CD4-positive, alpha-beta T cell treated with Interleukin-2 at 100 ng/mL for 4 hours (primary cell): ENCODE measurements at places on chromosomes 1 and 21.

DNA sequence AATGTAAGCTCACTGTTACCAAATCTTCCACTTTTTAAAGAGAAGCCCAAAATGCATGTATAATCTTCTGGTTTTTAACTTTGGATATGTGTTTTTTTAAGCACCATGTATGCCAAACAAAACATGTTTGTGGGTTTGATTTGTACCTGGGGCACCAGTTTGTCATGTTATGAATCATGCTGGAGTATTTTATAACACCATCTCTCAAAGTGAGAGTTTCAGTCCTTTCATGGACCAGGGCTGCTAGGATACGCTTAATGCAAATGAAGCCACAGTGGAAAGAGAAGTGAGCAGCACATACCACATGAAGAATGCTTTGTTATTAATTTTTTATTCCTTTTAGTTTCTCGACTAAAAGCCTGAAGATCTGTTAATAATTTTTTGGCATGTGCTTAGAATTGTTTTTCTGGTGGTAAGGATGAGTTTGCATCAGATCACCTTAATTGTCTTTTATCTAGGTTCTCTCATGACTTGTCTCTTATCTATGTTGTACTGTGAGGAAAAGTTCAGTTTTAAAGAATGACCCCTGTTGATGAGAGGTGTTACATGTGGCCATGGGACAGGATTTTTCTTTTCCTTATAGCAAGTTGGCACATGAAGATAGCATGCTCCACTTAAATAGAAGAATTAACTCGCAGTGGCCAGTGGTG is 2.0 kb upstream of the RABGAP1L start:
- DNase-seq = peak; percentile 49

DNA sequence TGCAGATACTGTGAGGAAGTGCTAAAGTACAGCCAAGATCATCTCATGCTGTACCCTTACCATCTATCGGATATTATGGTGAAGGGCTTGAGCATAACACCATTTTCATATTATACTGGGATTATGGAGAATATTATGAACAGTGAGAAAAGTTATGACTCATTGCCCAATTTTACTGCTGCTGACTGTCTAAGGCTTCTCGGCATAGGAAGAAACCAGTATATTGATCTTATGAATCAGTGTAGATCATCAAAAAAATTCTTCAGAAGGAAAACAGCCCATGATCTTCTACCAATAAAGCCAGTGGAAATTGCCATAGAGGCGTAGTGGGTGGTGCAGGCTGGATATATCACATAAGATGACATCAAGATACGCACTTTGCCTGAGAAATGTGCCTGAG is 47.7 kb downstream of the PPIAL4G start:
- no peak for DNase-seq

DNA sequence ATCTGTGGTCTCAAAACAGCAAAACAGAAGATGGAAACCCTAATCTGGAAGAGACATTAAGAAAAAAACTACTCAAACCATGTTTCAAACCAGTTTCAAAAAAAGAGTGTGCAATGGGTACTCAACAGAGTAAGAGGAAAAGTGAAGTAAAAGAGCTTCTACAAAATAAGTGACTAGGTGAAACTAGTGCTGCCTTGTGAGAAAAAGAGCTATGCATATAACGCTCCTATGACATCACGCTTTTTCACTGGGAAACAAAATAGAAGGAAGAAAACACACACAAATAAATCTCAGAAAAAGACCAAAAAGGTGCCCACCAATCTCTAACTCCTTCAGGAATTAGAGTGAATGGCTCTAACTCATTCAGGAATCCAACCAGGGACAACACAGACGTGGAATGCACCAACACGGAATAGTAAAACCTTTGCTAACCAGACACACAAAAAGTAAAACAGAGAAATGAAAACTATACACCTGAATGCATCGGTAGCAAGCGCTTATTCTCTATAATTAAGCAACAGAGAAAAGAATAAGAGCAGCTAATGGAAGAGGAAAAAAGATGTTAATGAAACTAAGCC is 1.3 kb downstream of the FOXJ3 start:
- no peak for DNase-seq

- no peak for DNase-seq
These were observed 36.6 kb upstream of the SSX2IP start for GRCh38 chr1:84726593-84727499.

- DNase-seq = no peak
These were observed 129.8 kb upstream of the DAB1 start for GRCh38 chr1:57553666-57554065.

- DNase-seq = no peak
These were observed 61.5 kb upstream of the TTC34 start for GRCh38 chr1:2862814-2863647.

GRCh38 chr1:101041300-101041699 is 15.7 kb upstream of the DPH5 start:
- no peak for DNase-seq

DNA sequence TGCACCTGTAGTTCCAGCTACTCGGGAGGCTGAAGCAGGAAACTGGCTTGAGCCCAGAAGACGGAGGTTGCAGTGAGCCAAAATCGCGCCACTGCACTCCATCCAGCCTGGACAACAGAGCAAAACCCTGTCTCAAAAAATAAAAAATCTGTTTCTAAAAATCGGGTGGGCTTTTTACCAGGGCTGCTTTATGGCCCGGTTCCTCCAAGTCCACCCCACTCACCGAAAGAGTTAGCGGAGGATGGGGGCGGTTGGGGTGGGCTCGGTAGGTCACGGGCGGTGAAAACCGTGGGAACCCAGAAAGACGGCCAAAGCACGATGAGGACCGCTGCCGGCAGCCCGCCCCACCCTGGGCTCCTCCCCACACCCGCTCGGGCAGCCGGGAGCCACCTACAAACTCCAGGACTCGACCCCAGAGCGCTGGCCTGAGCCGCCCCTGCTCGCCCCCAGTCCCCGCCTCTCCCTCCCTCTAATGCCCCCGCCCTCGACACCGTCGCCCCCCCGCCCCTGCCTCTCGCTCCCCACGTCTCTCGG is 846 bp upstream of the PER3 start:
- peak; percentile 28 for DNase-seq

- no peak for DNase-seq
These were observed 76.7 kb downstream of the SSBP3 start for GRCh38 chr1:54329312-54330003.

GRCh38 chr1:214380396-214380795 is 99.4 kb downstream of the SMYD2 start:
- DNase-seq = no peak

DNA sequence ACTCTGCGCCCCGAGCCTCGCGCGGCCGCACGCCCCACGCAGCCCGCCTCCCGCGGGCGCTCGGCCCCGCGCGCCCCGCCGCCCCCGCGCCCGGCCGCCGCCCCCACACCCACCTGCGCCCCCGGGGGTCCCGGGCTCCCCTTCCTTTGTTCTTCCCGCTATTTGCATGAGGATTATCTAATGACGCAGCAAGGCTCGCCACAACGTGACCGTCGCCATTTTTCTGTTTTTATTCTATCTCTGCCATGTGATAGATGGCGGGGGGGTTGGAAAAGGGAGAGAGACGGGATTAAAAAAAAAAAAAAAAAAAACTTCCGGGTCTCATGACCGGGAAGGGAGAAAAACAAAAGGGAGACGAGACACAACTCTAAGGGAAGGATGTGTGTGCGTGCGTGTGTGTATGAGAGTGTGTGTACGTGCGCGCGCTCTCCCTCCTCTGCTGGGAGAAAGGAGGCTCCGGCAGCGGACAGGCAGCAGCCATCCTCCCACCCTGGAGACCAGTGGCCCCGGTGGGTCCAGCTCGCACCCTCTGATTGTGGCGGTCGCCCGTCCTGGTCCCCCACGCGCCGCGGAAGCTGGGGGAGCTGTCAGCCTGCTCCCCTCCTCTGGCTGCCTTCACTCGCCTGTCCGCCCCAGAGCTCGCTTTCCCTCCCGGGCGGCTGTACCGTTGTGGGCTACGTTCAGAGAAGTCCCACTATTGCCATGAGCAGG is 80.4 kb upstream of the AK4 start:
- peak; percentile 58 for DNase-seq

DNA sequence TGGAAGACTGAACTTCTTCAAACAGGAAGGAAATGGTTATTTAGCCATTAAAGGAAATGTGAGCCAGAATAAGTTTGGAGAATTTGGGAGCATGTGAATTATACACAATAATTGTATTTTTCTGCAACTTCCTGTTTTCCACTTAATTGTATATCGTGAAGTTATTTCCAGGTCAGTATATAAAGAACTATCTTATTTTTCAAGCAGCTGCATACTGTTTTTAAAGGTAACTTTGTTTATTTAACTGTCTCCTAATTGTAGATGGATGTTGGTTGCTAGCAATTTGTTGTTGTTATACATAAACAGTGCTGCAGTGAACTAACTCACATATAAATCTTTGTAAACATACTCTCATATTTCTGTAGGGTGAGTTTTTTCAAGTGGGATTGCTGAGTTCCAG is 180.3 kb downstream of the HLX start:
- DNase-seq = no peak

DNA sequence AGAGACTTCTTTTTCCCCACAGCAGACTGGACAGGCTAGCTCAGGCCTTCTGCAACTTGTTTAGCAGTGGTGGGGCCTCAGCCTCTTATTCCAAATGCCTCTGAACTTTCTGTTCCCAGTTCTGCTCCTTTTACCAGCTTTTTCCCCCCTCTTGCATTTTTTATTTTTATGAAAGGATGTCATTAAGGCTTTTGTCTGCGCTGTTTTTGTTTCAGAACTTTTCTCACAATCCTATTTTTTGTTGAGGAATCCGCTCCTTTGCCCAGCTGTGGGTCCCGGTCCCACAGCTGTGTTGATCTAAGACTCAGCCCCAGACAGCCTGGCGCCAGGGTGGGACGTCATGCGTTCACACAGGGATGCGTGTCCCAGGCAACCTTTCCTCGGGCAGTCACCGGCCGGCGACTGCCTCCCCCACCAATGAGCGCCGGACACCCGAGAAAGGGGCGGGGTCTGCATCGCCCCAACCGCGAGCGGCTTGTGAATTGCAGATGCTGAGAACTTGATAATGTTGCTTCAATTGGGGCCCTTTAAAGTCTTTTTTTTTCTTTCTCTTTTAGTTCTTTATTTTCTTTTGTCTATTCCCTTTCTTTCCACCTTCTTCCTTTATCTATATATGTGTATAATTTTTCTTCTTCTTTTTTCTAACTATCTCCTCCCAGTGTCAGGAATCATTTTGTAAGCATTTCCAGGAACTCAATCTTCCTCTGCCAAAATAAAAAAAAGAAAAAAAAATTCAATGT is 3.0 kb upstream of the ID3 start:
- DNase-seq = no peak

DNA sequence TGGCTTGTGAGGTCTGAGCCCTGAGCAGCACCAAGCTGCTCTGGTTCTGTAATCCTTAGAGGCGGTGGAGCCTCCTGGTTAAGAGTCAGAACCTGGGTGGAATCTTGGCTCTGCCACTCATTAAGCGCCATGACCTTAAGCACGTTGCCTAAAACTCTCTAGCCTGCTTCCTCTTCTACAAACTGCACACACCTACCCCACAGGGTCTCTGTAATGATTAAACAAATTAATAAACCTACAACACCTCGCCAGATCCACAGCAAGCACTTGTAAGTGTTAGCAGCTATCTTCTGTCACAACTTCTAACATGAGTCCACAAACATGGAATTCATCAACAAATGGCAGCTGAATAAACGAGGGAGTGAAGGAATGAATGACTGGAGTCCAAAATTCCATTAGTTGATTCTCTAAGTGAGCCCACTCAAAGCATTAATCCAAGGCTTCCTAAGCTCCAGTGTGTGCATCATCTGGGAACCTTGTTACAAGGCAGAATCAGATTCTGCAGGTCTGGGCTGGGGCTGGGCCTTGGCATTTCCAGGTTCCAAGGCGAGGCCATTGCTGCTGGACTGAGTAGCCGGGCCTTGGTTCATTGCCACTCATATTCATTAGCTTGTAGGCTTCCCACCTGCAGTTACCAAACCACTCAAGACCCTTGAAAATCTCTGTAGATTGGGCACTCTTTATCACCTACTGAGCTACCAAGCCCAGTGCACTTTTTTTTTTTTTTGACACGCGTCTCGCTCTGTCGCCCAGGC is 168.6 kb downstream of the HIVEP3 start:
- no peak for DNase-seq

DNA sequence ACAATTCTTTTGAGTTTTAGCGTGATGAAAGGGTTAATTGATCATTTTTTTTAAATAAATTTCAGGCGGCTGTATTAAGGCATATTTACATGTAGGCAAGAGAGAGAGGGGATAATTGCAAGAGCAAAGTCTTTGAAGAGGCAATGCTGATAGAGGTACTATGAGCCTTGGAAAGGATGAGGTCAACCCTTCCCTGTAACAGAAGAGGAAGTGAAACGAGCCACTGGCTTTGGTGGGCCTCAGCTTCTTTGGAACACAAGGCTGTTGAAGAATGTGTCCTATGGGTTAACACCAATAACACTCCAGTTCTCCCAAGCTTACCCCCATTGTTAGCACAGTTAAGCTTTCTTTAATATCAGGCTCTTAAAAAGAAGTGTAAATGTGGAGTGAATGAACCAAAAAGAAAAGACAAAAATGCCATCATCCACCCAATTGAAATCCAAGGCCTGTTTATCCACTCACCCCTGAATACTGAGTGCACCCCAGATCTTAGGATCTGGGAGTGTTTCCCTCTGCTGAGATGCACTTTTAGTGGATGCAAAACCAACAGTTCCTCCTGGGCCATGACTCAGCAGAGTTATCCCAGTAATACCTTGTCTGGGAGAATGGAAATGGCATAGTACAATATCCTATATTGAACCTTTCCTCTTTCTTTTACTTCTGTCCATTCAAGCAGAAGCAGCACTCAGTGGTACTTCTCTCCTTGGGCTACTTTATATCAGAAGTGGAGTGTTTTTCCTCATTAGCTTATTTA is 216.4 kb downstream of the SLC44A5 start:
- no peak for DNase-seq

- no peak for DNase-seq
These were observed 30.1 kb downstream of the LRIG2 start for GRCh38 chr1:113103048-113103447.

DNA sequence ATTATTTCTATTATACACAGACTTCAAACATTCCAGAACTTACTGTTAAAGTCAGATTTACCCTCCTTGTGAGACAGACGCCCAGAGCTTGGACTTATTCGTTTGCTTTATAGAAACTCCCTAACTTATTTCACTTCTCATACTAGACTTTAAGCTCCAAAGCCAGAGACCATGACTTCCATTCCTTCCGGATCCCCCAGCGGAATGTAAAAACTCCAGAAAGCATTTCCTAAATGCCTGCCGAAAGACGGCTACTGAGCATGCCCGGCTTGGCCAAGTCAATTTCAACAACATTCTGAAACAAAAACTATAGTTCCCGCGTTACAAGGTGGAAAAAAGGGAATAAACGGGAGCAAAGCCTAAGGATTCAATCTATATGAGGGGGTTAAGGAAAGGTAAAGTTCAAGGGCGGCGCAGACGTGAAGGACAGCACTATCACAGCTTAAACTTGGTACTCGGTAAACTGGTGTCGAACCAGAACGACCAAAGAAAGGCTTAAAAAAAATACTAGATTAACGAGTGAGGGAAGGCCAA is 1.1 kb downstream of the USP48 start:
- no peak for DNase-seq

DNA sequence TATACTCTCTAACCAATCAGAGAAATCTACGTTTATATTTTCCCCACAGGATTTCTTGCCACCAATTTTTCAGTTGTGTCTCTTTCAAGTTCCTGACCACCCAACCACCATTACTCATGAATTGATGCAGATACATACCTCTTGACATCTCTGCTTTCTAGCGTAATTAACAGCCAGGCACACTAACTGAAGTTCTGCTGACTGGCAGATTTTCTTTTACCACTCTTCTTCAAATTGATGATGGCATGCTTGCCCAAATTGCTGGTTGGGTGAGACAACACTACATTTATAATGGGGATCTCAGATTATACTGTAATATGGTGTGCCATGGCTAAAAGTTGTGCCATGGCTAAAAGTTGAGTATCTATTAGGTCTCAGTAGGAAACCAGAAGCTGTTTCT is 566.7 kb downstream of the ADGRL2 start:
- DNase-seq = no peak

- peak; percentile 76 for DNase-seq
These were observed 4.8 kb downstream of the ATP1A1 start for GRCh38 chr1:116377541-116378529.
